Fibroblast of villous mesenchyme (primary cell): ENCODE measurements at places on chromosomes 2 and 18.
A peak's percentile ranks its signal among the peaks of the same experiment; 100 is the strongest.

DNA sequence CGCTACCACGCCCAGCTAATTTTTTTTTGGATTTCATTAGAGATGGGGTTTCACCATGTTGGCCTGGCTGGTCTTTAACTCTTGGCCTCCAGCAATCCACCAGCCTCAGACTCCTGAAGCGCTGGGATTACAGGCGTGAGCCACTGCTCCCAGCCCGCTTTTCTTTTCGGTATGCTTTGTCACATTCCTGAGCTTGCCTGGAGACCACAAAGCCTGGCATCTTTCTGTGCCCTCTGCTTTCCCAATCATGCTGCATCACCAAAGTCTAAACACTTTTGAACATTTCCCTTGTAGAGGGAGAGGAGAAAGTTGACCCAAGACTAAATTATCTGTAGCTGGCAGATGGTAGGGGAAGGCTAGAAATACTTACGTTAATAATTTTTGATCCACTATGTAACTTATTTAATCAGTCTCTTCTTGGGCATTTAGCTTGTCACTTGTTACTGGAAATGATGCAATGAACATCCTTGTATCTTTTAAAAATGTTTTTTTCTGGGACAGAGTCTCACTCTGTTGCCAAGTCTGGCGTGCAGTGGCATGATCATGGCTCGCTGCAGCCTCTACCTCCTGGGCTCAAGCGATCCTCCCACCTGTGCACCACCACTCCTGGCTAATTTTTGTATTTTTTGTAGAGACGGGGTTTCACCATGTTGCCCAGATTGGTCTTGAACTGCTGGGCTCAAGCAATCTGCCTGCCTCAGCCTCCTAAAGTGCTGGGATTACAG is 2.7 kb upstream of the NPC1 start:
- peak; percentile 37 for DNase-seq

- DNase-seq: no peak
These were observed 24.6 kb downstream of the HS1BP3 start for GRCh38 chr2:20626392-20626697.

DNA sequence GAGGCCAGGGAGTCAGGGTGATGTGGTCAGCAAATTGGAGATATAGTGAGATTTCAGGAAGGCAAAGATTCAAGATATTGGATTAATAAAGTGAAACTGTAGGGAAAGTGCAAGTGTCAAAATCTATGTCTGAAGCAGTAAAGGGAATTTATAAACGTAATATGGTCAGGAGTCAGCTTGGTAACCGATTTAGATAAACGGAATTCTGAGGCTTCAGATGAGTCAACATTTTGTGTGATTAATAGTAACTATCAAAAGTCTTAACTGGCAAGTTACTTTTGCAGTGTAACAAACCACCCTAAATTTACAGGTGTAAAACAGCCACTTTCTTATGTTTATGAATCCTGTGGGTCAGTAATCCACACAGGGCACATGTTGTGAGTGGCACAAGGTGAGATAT is 10.9 kb downstream of the MTX2 start:
- DNase-seq: no peak

GRCh38 chr2:20471148-20471547 is 24.3 kb downstream of the RHOB start:
- DNase-seq: no peak
